NCI-H1930 (cell line): ENCODE measurements at places on chromosomes 6 and 20.

- DNase-seq: no peak
These were observed 531.7 kb downstream of the TFAP2B start for GRCh38 chr6:51350308-51350904.

GRCh38 chr6:67986694-67987232, 648.3 kb upstream of the ADGRB3 start:
- DNase-seq: no peak

GRCh38 chr6:144711661-144712060, 426.5 kb downstream of the UTRN start:
- no peak for DNase-seq

GRCh38 chr6:150456466-150456865, 87.7 kb downstream of the IYD start:
- DNase-seq: no peak

GRCh38 chr6:44471271-44471981, 83.9 kb downstream of the CDC5L start:
- DNase-seq: no peak

DNA sequence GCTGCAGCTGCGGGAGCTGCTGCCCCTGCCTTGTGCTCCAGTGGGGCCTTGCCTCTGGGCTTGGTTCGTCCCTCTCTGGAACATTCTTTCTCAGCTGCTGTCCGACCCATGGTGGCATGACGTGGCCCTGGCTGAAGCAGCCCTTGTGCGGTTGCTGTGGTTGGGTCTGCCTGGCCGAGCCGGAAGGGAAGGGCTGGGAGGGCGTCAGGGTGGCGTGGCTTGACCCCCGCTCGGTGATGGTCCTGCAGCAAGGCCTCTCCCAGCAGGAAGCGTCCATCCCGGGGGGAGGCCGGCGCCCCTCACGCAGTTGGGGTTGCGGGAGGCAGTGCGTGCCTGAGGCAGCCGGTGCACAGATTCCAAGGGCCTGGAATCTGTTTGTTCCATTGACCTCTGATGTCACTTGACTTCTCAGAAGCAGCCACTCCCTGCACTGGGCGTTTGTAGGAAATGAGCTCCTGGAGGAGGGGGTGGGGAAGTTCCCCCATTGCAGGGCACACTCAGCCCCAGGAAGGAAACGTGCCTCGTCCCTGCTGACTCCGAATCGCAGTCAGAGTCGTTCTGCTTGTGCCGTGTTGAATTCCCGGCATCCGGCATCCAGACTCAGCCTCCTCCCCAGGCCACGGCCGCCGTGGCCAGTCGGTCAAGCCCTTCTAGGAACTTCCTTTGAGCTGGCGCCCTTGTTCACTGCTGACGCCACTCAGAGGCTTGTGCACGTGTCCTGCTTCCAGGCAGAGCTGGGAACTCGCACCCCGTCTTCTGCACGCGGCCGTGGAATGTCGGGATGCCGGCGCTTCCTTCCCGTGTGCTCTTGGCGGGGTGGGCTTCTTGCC, 9.7 kb upstream of the TNFRSF6B start:
- DNase-seq: no peak

DNA sequence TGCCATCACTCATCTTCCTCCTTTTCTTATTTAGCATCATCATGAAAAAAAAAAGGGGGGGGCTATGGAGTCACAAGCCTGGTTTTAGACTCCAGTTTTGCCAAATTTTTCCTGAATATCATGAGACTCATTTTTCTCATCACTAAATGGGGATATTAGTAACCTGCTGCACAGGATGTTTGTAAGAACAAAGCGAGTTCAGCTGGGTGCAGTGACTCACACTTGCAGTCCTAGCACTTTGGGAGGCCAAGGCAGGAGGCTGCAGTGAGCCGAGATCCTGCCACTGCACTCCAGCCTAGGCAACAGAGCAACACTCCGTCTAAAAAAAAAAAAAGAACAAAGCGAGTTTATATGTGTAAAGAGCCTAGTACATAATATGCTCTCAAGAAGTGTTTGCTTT, 82.8 kb downstream of the TFAP2A start:
- no peak for DNase-seq

GRCh38 chr20:2170404-2170803, 68.8 kb downstream of the STK35 start:
- no peak for DNase-seq

GRCh38 chr6:127880429-127880828, 20.4 kb downstream of the THEMIS start:
- DNase-seq: no peak

- DNase-seq: no peak
These were observed 54.2 kb downstream of the HIVEP1 start for GRCh38 chr6:12066297-12066696.

- DNase-seq: no peak
These were observed 8.0 kb downstream of the LAMA5 start for GRCh38 chr20:62359043-62359490.

DNA sequence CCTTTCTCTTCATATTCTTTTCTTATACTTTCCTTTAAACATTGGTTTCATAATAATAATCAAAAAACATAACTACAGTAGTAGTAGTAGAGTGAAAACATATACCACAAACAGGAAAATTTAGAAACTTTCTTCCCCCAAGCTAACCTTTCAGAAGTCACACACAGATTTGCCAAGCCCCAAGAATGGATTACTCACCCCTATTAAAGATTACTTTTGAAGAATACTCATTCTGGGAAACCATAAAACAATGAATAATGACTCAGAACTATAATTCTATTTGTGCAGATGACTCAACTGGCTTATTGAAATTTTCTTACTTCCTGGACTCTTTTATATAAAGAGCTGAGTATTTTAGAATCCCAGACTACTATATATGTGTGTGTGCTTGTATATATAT, 119.4 kb upstream of the GJE1 start:
- DNase-seq: no peak

- DNase-seq: no peak
These were observed 5.3 kb downstream of the NAA20 start for GRCh38 chr20:20022498-20022897.

GRCh38 chr20:58054780-58055373, 173.6 kb downstream of the ANKRD60 start:
- DNase-seq: no peak

DNA sequence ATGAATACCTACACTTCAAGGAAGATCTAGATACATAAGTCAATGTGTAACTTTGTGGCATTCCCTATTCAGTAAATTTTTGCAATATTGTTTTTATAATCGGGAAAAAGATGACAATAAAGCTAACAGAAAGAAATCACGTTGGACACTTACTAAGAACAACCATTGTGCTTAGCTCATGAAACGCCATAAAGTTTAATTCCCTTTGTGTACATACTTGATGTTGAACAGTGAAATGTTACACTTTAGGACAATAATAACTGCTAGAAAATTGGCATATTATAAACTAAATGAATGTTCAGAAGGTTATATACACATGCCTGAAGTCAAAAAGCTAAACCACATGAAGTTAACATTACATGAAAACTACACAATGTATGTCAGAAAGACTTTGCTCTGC, 153.2 kb downstream of the TASP1 start:
- no peak for DNase-seq

GRCh38 chr20:19515074-19515473, 243.0 kb upstream of the RIN2 start:
- DNase-seq: no peak

- DNase-seq: no peak
These were observed 26.4 kb upstream of the PTGIS start for GRCh38 chr20:49594143-49594930.

DNA sequence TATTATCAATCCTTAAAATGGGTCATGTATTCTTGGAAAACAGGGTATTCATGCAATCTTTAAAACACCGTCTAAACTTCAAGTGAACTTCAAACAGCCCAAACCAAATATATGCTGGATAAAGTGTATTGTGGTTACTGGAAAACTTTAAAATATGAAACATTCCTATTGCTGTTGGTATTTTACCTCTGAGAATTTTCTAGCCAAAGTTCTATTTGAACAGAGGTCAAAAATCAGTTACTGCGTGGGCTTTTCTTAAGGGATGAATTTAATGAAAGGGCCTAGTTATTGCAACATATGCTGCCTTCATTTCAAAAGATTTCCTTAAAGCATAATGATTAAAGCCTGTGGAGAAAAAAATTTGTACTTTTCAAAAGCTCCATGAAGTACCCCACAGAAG, 436.0 kb downstream of the PLCB1 start:
- no peak for DNase-seq

- DNase-seq: no peak
These were observed 9.4 kb downstream of the TREML2 start for GRCh38 chr6:41191569-41191968.

GRCh38 chr6:36636687-36637418, 41.7 kb upstream of the CDKN1A start:
- no peak for DNase-seq

DNA sequence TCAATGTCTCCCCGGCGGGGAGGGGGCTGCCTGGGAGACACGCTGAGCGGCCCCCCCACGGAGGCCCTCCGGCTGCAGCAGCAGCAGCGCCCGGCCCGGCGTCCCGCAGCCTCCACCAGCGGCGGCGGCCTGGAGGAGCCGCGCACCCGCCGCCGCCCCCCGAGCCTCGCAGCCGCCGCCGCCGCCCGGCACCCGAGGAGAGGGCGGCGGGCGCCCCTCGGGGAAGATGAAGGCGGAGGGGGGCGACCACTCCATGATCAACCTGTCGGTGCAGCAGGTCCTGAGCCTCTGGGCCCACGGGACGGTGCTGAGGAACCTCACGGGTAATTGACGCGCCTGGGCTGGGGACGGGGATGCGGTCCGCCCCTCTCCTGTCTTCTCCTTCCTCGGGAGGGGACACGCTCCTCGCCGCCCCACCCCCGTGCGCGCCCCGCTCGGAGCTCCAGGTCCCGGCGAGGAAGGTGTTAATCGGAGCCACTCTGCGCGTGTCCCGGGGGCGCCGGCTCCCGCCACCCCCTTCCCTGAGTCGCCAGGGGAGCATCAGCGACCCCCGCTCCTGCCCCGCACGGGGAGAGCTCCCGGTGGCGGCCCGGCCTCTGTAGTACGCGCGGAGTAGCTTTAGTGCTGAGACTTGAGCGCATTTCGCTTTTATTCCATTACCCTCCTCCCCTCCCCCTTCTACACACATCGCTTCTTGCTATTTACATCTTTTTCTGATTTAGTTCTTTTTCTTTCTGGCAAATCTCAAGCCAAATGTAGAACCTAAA, 686 bp downstream of the TMEM170B start:
- DNase-seq: no peak

DNA sequence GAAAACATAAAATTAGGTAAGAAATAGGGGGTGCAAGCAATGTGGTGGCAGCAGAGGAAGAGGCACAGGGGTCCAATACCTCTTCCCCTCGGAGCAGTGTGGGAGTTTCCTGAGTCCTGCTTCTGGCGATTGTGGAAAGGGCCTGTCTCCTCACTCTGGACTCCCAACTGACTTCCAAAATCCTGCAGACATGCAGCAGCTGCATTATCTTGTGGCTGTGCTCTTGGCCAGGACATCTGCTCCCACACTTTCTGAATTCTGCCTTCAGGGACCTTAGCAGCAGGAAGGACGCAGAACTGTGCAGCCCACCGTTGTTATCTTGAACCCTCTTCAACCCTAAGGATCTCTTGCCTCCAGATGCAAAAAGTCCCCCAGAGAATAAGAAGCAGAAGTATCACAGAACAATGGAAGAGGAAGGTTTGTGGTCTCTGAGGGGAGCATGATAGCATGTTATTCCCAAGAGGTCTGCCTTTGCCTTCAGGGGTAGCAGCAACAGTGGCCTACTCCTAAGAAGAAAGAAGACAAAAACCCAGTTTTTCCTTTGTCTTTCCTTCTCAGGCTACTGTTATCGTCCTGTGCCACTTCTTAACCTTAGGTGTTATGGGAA, 102.5 kb upstream of the EMILIN3 start:
- DNase-seq: no peak
